MCF 10A (cell line): ENCODE measurements at places on chromosomes 2 and 18. TPM values are rescaled to one million over a fixed set of nuclear protein-coding genes. Genes with fewer than 3 reads are reported as not detected.
A peak's percentile ranks its signal among the peaks of the same experiment; 100 is the strongest.

GRCh38 chr2:68590702-68591101 lies 52.7 kb upstream of the PROKR1 start:
- no peak overlapping the region for H3K27ac ChIP-seq
- no peak overlapping the region for H3K4me3 ChIP-seq
- no peaks in the 10 kb centered on the region for H3K27me3 ChIP-seq

PSD4 gene
- total RNA-seq: 9.6 and 13.2 TPM in 2 replicates

CRYGD gene
- total RNA-seq: not detected in 2 replicates

- H3K4me3 ChIP-seq: no peak overlapping the region
- H3K27ac ChIP-seq: no peak overlapping the region
- DNase-seq: peak; percentile 77
- peaks cover 19% of the 10 kb centered on the region for H3K4me1 ChIP-seq
- H3K36me3 ChIP-seq: no peaks in the 10 kb centered on the region
These were observed 201.1 kb upstream of the COL3A1 start for GRCh38 chr2:188773075-188773474.

- peaks cover 6% of the 10 kb centered on the region for H3K4me1 ChIP-seq
- H3K27ac ChIP-seq: no peak overlapping the region
- no peaks in the 10 kb centered on the region for H3K36me3 ChIP-seq
- H3K4me3 ChIP-seq: no peak overlapping the region
- DNase-seq: no peak
These were observed 2.8 kb upstream of the KLHL14 start for GRCh38 chr18:32775628-32776027.

- no peak for DNase-seq
- no peak overlapping the region for H3K27ac ChIP-seq
- no peaks in the 10 kb centered on the region for H3K27me3 ChIP-seq
These were observed 21.7 kb downstream of the CD302 start for GRCh38 chr2:159776321-159776720.

DNA sequence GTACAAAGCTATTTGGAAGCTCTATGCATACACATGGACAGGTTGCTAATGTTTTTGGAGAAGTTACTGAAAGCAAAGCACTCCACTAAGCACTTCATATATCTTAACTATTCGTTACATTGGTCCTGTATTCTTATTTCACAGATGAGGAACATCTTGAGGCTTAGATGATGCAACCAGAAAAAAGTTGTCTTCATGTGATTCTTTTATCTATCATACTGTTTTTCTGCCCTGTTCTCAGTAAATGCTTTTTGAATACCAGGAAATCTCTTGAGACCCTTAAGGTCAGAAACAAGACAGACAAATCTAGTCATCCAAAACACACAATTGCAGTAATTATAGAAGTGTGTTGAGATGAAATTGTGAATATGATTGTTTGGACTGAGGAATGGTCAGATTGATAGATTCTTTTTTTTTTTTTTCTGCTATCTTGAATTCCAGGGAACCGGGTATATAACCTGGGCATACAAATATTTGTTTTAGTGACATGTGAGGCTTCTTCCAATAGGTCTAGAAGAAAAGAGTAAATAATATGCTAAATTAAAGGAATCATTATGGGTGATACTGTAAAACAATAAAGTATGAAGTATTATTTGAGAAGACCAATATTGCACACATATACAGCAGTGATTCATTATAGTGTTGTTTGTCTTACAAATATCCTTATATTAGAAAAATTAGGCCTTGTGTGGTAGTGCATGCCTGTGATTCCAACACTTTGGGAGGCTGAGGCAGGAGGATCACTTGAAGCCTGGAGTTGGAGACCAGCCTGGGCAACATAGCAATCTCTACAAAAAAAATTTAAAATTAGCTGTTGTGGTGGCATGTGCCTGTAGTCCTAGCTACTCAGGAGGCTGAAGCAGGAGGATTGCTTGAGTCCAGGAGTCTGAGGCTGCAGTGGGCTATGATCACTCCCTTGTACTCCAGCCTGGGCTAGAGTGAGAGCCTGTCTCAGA lies 33.7 kb downstream of the EHBP1 start:
- H3K36me3 ChIP-seq: peaks cover 4% of the 10 kb centered on the region
- H3K4me1 ChIP-seq: peaks cover 18% of the 10 kb centered on the region
- H3K4me3 ChIP-seq: no peak overlapping the region
- no peak for DNase-seq
